ENCODE measurements at places on chromosomes 7 and 10.

DNA sequence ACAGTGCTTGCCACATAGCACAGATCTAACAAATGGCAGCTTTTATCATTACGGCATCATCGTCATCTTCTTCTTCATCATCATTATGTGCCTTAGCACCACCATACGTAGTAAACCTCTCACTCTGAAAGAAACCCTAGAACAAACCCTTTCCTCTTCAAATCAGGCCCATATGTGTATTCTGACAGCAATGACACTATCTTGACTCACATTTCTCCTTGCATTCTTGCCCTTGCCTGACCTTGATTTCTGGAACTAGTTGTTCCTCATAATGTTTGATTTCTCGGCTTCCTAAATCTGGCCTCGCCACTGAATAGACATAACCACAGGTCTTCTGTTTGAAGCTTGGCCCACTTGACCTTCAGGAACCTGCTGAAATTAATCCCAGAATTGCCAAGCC, 115.3 kb downstream of the DGKI start:
- DNase-seq, result no peak

DNA sequence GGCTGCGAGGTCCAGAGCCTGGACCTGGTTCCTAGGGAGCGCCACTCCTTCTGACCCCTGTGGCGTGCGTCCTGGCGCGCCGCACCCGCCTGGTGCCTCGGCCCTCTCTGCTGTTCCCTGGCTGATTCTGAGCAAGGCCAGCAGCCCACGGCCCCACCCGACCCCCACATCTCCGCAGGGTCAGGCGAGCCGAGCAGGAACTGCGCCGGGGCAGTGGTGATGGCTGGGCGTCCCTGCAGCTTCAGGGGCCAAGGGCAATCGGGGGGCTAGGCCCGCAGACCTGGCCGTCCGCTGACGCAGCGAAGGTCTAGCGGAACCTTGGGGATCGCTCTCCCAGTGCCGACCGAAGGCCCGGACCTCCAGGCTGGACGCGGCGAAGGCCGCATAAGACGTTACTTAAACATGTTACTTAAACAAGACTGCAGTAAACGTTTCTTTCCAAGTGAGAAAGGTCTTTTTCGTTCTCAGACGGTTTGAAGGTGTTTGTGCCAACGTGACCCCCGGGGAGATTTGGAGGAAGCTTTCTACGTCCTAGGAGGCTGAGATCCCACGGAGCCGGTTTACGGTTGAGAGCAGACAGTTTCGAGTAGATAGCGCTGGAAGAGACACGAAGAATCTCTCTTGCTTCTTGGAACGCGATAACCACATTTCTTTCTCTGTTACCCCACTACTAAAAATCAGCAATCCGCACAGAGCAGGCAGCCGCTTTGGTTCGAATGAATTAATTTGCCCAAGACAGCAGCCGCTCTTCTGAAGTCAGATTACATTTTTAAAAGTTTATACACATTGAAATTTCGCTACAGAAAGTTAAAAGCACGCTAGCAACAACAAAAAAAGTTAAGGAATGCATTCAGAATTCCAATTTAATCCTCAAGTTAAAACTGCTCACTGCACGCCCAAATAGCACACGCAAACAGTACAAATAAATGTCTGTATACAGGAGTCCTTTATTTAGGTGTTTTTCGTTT, 4.9 kb upstream of the NKX2-3 start:
- DNase-seq, result no peak

DNA sequence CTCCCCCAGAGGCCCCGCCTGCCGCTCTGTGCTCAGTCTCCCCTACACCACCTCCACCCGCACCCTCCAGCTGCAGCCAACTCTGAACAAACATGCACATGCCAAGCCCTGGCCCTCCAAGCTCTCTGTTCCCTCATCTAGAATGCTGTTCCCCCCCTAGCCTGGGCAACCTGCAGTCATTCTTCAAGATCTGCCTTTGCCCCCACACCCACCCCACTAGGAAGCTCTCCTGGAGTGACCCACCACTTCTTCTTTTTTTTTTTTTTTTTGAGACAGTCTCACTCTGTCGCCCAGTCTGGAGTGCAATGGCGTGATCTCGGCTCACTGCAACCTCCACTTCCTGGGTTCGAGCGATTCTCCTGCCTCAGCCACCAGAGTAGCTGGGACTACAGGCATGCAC, 13.7 kb downstream of the MYL10 start:
- no peak for DNase-seq

- no peak for DNase-seq
These were observed 511.0 kb upstream of the PCDH15 start for GRCh38 chr10:55311848-55312635.

- DNase-seq, result no peak
These were observed 20.0 kb downstream of the SEPTIN7 start for GRCh38 chr7:35820858-35821257.

DNA sequence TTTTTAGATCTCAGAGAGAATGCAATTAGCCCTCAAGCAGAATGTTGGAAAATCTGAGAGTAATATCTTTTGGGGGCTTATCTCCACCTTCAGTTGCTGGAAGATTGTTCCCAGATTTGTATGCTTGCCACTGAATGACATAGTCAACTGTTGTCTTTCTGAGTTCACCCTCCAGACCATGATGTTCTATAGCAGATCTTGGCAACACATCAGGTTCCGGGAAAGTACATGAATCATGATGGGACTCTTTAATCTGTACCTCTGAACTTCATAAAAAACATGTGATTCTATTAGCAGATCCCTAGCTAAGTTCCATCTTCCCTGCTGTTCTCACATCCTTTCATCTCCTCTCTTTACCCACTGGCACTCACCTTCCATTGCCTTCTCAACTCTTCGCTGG, 68.9 kb downstream of the PLCE1 start:
- DNase-seq, result no peak

DNA sequence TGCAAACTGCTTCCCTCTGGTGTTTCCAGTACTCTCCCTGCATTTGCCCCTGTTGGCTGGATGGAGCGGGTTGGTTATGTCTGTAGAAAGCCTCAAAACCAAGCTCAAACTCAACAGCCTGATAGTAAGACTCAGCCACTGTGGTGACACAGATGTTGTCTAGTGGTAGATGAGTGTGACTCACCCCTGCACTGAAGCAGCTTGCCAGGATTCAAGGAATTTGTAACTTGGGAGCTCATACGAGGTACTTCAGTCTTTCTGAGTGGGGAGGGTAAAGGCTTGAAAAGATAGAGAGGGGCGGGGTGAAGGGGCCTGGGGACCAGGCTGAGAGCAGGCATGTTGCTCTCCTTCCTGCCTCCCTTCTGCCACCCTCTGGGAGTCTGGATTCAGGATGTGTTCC, 22.9 kb upstream of the AQP1 start:
- DNase-seq, result no peak

GRCh38 chr7:16619979-16620408, 25.6 kb downstream of the ANKMY2 start:
- peak; percentile 20 for DNase-seq

GRCh38 chr10:79342811-79343561, 4.3 kb upstream of the PPIF start:
- DNase-seq, result no peak

DNA sequence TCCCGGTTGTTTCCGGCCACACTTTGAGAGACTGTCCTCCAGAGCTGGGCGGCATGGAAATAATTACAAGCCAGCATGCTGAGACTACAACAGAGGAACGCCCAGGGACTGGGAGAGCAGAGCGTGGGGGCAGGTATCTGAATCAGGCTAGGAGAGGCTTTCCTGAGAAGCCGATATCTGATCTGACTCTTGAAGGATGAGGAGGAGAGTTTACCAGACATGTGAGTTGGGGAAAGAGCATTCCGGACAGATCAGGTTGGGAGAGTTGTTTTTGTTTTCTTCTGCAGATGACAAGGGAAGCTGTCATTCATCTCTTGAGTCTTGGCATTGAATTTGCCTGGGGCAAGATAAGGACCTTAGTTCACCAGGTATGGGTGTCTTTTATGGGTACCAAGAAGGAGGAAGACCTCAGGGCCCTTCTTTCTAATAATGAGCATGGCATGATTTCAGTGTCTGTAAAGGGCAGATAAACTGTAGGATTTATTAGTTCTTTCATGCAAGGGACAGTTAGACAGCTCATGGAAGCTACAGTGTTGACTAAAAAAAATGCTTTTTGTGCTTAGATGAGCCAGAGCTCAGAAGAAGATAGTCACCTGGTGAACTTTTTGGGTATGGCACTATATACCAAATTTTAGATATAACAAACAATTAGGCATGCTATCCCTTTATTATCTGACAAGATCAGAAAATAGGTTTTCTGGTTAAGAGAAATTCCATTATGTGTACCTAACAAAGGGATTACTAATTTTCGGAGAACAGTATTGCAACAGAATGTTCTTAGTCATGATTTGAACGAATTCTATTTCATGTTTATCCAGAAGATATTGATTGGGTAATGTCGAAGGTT, 36.2 kb downstream of the WBP1L start:
- DNase-seq, result no peak

GRCh38 chr10:51300617-51301304, 226.5 kb downstream of the PRKG1 start:
- no peak for DNase-seq

DNA sequence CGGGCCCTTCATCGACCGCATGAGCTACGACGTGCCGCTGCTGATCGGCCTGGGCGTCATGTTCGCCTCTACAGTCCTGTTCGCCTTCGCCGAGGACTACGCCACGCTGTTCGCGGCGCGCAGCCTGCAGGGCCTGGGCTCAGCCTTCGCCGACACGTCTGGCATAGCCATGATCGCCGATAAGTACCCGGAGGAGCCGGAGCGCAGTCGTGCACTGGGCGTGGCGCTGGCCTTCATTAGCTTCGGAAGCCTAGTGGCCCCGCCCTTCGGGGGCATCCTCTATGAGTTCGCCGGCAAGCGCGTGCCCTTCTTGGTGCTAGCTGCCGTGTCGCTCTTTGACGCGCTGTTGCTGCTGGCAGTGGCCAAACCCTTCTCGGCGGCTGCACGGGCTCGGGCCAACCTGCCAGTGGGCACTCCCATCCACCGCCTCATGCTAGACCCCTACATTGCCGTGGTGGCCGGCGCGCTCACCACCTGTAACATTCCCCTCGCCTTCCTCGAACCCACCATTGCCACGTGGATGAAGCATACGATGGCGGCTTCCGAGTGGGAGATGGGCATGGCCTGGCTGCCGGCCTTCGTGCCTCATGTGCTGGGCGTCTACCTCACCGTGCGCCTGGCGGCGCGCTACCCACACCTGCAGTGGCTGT, 1.2 kb downstream of the SLC18A3 start:
- DNase-seq, result no peak
